ENCODE measurements at places on chromosomes 7 and 10.

DNA sequence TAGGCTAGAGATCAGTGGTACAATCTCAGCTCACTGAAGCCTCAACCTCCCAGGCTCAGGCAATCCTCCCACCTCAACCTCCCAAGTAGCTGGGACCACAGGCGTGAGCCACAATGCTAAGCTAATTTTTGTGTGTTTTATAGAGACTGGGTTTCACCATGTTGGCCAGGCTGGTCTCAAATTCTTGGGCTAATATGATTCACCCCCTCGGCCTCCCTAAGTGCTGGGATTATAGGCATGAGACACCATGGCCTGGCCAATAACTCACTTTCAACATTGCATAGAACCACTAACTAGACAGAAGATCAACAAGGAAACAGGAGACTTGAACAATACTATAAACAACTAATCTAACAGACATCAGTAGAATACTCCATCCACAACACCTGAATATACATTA lies 191.7 kb downstream of the LRRN3 start:
- DNase-seq, result no peak

- DNase-seq, result no peak
Measured at GRCh38 chr7:133369130-133369529, 116.3 kb downstream of the EXOC4 start.

DNA sequence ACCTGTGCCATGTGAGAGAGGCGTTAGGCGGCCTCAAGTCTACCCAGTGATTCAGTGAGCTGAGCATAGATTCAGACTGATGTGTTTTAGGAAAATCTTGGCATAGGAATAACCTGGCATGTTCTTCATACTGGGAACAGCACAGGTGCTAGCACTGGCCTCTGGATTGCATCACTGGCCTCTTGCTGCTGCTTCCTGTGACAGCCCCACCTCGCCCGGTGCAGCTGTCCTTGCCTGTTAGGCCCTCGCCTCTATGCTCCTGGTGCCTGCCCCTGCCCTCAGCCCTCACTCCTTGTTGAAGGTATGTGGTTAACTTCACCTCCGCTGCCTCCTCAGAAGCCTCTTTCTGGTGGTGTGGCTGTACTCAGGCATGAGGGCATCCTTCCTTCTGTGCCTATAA lies 46.2 kb downstream of the BLNK start:
- DNase-seq, result no peak

DNA sequence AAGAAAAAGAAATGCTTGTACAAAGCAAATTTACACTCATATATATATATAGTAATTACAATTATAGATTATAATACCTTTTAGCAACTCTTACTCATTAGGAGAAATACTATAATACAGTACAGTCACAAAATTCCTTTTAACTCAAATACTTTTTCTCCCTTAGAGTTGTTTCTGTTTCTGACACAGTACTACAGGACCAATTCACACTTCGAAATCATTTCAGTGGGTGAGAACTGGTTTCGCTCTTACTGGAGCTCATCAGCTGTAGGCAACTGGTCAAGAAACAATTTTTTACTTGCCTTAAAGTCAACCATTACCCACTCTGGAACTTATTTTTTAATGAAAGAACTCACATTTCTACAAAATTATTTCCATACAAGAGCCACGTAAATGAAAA lies 6.0 kb downstream of the CCDC186 start:
- DNase-seq, result no peak

DNA sequence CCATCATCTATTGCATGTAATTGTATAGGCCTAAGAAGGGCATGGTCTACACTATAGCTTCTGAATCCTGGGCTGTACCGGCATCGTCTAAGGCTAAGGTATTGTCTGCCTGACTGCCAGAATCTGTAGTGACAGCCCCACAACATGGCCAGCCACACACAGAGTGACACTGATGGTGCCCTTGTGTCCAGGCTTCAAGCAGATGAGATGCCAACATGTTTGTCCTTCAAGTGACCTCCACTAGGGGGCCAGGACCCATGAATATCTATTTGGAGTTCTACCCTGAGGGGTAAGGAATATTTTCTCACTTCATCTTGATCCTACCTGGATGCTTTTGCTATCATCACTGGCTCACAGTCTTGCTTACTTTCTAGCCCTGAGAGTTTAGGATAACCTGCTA lies 1.5 kb downstream of the CYP3A7 start:
- no peak for DNase-seq

GRCh38 chr7:100588438-100588837 lies 2.3 kb downstream of the FBXO24 start:
- DNase-seq, result no peak

DNA sequence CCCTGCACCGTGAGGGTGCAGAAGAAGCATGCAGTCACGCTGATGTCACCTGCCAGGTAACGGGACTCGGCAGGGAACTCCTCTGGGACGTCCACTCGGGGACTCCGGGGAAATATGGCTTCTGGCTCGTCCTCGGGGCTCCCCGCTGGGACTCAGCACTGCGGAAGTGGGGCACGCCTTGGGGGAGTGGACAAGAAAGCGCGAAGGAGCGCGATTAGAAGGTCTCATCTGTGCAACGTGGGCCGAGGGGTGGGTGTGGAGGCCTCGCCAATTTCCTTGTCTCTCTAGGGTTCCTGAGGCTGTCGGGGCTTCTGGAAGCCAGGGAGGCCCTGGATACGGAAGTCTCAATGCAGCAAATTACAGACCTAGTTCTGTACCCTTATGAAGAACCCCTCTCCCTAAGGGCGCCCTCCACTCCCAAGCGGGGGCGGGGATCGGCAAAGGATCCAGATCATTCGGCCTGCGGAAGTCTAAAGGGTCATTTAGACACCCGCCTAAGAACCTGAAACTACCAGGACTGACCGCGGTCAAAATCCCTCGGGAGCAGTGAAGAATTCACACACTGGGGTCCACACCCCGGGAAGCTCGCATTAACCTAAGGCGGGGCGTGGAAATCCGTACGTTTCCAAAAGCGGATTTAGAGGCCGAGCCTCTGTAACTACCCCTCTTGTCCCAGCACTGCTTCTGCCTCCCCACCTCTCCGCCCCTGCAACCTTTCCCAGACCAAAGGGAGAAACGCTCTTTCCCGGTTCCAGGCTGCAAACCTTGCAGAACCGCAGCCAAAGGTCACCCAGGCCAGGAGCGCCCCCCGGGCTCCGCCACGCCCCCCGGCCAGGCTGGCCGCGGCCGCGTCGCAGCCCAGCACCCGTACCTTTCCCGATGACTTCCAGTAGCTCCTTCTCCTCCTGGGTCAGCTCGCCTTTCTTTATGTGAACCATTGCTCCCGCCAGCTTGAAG lies 640 bp downstream of the ANKMY2 start:
- DNase-seq, result peak; percentile 57

- no peak for DNase-seq
Measured at GRCh38 chr7:151393031-151393977, 16.5 kb downstream of the WDR86 start.

- DNase-seq, result no peak
Measured at GRCh38 chr10:78247266-78247665, 213.6 kb downstream of the RPS24 start.

- no peak for DNase-seq
Measured at GRCh38 chr7:36181668-36182067, 28.6 kb downstream of the EEPD1 start.

DNA sequence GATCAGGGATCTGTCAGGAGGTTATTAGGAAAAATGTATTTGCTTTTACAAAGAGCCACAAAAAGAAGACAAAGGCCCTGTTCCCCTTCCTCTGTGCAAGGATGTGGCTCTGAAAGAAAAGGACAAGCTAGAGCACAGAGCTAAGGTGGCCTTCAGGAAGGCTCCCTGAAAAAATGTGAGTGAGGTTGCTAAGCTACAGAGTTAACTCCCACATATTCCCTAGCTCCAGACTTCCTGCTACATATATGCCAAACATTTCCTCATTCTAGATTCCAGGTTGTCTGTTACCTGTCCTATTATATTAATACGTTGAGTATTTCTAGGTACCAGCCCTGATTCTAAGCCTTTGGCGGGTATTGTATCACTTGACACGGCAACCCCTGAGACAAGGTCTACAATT lies 369.0 kb downstream of the PARD3 start:
- DNase-seq, result no peak

DNA sequence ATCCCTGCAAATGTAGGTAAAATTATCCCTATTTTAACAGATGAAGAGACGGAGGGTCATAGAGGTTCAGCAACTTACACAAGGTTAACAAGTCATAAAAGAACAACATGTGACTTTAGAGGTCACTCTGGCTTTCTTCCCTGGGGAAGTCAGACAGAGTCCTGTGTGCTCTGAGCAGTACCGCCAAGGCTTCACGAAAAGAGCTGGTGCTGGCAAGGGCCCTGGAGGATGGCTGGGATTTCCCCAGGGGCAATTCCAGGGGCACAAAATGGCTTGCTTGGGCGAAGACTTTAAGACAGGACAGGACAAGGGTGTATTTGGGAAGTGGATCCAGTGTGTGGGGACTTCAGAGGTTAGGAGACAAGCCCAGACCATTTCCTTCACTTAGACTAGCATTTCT lies 144.1 kb downstream of the PIP4K2A start:
- DNase-seq, result no peak

DNA sequence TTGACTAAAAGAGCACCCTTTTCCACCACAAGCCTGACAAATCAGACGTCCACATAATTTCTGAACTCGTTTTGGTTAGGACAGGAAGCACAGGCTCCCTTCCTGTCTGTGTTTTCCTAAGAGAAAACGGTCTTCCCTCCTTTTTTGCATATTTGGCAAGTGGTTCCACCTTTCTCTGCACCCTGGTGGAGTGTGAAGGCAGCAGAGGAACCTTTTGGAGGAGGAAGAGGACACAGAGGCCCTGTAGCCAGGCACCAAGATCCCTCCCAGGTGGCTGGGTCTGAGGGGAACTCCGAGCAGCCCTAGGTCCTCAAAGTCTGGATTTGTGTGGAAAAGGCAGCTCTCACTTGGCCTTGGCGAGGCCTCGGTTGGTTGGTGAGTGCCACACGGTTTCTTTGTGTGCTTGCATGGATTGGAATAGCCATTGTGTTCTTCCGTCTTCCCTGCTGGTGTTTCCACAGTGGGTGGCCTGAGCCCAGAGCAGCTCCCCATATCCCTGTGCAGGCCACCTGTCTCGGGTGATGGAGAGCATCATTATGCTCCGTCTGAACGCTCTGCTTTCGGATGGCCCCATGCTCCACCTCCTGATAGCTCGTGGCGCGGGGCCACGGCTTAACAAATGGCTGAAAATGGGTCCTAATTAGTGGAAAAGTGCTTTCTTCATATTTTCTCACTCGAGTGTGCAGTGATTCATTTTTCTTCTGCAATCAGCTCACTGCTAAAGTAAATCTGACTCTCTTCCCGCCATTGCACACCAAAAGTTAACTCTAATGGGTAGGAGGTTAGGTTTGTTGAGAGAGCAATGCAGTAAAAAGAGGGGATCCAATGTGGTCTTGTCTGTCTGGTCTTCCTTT lies 4.2 kb downstream of the IKZF1 start:
- peak; percentile 47 for DNase-seq

GRCh38 chr10:101709359-101710058 lies 14.5 kb upstream of the FBXW4 start:
- no peak for DNase-seq

GRCh38 chr10:86658261-86658741 lies 4.0 kb downstream of the OPN4 start:
- peak; percentile 10 for DNase-seq

DNA sequence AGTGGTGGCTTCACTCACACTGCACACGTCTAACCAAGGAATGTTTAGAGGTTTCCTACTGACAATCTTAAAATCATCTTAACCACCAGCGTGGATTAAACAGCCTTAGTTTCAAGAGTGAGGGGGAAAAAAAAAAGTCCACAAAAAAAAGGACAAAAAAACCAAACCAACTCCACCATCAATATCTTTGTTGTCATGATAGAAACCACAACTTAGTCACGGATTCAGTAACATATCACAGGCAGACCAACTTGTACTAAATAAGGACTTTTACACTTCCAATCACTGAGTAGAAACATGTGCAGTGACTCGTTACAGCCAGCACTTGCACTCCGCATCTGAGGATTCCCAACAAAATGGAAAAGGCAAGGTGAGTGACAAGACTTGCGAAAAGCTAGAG lies 46.5 kb downstream of the FAM171A1 start:
- no peak for DNase-seq

DNA sequence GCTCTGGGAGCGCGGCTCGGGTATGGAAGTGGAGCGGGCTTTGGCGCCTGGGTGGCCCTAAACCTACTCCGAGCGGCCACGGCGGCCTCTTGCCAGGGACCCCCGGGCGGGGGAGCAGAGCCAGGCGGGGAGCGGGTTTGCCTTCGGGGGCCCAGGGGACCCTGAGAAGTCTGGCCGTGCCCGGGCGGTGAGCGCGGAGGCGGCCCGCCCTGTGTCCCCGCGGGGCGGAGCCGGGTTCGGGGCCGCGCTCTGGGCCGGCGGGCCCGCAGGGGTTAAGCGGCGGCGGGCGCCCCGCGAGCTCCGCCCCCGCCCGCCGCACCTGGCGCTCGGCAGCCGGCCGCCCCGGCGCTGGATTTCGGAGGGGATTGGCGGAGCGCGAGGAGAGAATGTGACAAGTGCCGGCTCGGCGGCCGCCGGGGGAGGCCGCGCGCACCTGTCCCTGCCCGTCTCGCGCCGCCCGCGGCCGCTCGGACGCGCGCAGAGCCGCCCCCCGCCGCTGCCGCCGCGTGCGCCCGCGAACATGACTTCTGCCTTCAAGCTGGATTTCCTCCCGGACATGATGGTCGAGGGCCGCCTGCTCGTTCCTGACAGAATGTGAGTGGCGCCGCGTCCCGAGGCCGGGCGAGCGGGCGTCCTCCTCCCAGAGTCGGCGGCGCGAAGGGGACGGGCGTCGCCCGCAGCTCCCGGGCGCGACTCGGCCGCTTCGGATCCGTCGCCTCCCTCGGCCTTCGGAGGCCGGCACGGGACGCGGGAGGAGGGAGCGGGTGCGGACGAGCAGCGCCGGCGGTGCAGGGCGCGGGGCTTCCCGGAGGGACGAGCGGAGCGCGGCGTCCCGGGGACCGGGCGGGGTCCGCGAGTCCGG lies at the start of gene CELF2:
TSS of gene CELF2 (plus strand) at position 303 of the 862 bp plus-strand sequence. CDS start at position 521, 218 bp downstream.
- peak; percentile 61 for DNase-seq

- DNase-seq, result no peak
Measured at GRCh38 chr10:21194510-21194993, 297.4 kb upstream of the NEBL start.

- no peak for DNase-seq
Measured at GRCh38 chr7:111841596-111842205, 279.4 kb upstream of the IMMP2L start.

DNA sequence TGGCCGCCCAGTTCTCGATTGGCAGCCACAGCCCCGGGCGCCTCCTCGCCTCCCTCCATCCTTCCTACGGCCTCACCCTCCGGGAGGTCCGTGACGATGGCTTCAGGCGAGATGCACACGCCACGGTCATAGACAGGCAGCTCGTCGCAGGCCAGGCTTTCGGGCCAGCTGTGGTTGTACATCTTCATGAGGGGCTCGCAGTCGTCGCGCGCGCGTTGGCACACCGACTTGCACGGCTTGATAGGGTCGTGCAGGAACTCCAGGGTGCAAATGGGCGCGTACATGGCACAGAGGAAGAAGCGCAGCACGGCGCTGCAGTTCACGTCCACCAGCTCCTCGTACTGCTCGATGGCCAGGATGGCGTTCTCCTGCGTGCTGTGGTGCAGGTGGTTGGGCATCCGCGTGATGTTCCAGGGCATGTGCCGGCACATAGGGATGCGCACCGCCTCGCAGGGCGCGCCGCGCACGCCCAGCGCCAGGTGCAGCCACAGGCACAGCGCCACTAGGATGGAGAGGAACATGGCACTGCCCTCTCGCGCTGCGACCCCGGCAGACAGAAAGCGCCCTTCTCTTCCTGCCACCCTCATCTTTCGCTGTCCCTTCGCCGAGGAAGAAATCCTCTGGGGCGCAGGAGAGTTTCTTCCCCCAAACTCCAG lies 472 bp downstream of the SFRP4 start:
- no peak for DNase-seq
